MM.1S (cell line): ENCODE measurements at places on chromosomes 13 and 19.

- DNase-seq: no peak
These were observed 93.2 kb downstream of the TSHZ3 start for GRCh38 chr19:31255831-31256592.

DNA sequence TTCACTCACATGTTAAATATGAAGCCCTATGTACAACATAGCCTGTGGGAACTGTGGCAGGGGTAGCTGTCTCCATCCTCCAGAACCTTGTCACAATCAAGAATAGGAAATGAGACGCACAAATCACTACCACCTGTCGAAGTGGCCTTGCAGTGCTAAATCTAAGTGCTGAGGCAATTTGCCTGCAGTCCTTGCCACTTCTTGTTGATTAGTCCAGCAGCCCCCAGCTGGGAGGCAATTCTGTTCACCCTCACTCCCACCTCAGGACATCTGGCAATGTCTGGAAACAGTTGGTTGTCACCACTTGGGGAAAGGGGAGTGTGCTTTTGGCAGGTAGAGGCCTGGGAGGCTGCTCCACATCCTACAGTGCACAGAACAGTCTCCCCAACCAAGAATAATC lies 10.7 kb downstream of the RFX2 start:
- DNase-seq: no peak

DNA sequence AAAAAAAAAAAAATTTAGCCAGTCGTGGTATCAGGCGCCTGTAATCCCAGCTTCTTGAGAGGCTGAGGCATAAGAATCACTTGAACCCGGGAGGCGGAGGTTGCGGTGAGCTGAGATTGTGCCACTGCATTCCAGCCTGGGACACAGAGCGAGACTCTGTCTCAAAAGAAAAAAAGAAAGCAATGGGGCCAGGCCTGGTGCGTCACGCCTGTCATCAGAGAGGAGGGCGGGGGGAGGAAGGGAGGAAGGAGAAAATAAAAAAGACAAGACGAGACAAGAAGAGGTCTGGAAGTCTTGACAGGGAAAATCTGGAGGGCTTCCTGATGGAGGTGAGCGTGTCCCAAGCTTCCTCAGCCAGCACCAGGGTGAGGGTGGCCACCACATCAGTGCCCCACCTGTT lies 54.9 kb upstream of the PTPRS start:
- no peak for DNase-seq

GRCh38 chr13:32917504-32917903 lies 98.7 kb upstream of the KL start:
- DNase-seq: no peak

DNA sequence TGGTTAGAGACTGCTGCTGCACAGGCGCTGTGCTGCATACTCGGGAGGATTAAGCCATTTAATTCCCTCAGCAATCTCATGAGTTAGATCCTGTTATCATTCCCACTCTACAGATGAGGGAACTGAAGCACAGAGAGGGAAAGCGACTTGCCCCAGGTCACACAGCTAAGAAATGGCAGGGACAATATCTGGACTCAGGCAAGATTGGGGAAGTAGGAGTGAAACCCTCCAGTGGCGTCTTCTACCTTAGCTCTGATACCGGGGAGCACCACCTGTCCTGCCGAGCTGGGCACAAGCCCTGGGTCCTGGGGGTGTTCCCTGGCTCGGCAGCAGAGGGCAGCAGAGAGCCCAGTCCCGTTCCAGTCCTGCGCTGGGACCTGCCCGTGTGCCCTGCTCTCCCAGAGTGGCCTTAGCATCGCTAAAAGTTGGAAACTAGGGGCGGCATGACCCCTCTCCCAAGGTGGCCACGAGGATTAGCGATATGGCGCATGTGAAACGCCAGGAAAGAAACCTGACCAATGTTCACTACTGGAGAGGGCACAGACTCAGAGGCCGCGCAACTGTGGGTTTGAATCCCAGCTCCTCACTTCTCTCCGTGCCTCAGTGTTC lies 20.5 kb downstream of the CYTH2 start:
- peak; percentile 83 for DNase-seq

DNA sequence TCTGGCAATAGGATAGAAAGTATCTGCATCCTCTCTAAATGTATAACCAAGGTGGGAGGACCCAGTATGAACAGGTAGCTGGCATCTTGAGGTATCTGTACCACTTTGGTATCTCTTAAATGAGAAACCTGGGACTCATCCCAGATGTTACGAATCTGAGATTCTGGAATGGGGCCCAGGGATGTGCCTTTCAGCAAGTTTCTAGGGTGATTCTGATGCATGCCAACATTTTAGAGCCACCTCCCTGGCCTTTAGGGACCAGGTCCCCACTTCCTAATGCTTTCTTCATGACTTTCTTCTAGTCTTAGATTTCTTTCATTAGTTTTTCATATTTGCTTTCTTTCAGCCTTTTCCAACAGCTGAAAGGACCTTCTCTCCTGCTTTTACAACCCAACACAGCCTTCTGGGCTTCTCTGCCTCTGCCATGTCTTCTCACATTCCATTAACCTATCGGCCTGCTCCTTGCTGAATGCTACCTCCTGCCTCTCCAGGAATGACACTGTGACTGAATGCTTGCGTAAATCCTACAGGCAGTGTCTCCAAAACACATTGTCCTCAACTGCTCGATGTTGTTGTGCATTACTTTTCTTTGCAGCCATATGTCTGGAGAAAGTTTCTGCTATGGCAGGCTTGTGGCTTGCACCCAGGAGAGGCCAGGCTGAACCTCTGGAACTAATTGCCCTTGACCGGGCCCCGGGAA lies 284.0 kb downstream of the DNAJC15 start:
- no peak for DNase-seq

GRCh38 chr19:16349551-16350152 lies 25.0 kb downstream of the KLF2 start:
- DNase-seq: no peak

- no peak for DNase-seq
These were observed 19.7 kb downstream of the ACOD1 start for GRCh38 chr13:76968041-76968440.

DNA sequence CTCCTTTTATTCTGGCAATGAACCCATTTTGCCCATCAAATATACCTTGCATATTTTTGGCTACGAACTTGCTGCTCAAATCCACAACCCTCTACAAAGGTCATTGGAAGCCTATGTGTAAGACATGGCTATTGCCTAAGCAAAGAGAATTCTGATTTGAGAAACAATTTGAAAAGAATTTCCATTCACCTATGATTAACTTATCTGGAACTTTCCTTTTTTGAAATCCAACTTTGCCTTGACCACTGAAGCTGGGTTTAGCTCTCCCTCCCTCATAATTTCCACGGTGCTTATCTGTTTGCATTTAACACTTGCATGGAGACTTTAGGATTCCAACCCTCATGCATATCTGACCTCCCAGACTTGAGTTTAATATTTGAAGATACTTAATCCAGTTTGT lies 1514.7 kb upstream of the SLC10A2 start:
- no peak for DNase-seq

DNA sequence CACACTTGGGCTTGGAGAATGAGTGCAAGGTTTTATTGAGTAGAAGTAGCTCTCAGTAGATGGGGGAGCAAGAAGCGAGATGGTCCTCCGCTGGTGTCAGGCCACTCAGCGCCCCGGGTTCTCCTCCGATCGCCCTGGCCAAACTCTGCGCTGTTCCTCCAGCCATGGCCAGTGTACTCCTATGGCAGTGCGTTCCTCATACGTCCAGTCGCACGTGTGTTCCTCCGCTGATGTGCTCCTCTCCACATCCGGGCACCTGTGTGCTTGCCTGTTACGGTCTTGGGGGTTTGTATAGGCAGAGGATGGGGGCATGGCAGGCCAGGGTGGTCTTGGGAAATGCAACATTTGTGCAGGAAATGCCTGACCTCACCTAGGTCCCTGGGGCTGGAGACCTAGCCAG lies 1899.4 kb downstream of the PCDH9 start:
- DNase-seq: no peak

GRCh38 chr13:63948045-63948444 lies 2532.4 kb upstream of the PCDH20 start:
- DNase-seq: no peak

DNA sequence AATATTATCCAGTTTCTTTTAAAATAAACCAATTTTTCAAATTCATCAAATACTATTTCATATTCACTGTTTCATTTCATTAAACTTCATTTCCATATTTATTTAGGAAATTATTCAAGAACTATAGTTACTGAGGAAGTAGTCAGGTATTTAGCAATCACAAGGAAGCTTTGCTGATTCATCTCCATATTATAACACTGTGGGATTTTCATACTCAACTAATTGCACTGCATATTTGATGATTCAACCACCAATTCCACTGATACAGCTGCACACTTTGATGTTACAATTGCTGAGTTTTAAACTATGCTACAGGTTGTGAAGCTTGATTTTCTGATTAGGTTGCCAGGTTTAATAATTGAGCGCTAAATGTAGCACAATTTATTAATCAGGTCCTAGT lies 556.8 kb upstream of the SLITRK1 start:
- no peak for DNase-seq

GRCh38 chr19:5504114-5504513 lies 48.9 kb downstream of the ZNRF4 start:
- no peak for DNase-seq

DNA sequence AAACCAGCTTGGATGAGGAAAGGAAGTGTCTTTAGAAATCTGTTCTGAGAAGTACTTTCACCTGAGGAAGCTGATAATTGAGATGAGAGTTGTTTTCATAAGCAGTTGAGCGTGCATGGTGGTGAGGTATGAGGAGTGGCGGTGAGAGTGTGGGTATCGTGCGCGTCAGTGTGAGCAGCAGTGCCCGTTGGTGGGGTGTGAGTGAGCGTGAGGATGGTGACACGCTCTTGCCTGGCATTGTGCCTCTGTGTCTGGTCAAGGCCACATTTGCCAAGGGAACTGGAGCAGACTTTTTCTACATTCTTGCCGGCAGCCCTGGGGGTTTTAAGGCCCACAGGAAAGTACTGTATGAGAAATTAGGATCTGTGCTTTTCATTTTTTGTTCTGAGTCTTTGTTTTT lies 36.5 kb upstream of the TEX29 start:
- no peak for DNase-seq

DNA sequence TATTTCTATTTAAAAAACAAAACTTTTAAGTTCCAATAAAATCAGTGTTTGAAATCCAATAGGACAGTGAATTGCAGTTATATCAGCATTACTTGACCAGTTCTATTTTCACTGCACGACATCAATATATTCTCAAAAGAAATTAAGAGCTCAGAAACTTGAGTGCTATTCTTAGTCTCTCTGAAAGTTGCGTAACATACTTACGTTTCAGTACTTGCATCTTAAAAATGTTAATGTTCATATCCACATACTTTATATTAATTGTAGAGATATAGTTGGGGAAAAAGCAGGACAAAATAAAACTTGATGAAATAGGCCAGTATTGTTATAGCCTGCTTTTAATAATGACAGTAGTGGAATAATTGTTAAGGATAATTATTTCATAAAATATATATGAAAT lies 720.5 kb upstream of the PCDH9 start:
- DNase-seq: no peak

GRCh38 chr13:41401366-41401765 lies 56.0 kb upstream of the RGCC start:
- no peak for DNase-seq

DNA sequence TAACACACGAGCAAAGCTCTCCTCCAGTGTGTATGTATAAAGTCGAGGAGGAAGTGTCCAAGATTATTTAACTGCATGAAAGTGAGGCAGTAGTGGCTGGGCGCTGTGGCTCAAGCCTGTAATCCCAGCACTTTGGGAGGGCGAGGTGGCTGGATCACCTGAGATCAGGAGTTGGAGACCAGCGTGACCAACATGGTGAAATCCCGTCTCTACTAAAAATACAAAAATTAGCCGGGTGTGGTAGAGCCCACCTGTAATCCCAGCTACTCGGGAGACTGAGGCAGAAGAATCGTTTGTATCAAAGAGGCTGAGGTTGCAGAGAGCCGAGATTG lies 1.2 kb upstream of the ZNF20 start:
- no peak for DNase-seq

- no peak for DNase-seq
These were observed 219.1 kb downstream of the IRS2 start for GRCh38 chr13:109567315-109567714.

- no peak for DNase-seq
These were observed 154.7 kb downstream of the KDM4B start for GRCh38 chr19:5123646-5124045.

DNA sequence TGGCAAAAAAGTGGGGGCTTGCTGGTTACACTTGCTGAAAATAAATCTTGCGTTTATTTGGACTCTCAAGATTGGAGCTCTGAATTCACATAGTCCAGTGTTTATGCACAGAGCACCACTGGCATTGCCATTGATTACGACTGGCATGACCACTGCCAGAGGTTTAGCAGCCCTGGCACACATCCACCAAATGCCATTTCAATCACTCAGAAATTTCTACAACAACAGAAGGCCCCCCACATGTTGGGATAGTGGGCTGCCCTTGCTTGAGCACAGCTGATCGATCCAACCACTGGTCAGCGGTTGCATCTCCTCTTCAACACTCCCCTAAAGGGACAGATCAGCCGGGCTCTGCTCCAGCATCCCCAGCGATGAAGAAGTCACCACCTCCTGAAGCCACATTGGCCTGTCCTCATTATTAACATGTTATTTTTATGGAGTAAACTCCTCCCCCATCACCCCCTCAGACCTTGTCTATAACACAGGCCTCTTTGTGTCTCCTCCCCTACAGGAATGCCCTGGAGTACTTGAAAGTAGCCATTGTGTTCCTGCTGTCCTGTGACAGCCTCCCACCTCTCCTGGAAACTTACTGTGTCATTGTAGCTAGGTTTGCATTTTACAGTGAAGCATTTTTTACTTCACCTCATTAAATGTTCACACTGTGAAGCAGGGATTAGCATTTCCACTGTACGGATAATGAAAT lies 51.3 kb downstream of the CDADC1 start:
- DNase-seq: no peak

DNA sequence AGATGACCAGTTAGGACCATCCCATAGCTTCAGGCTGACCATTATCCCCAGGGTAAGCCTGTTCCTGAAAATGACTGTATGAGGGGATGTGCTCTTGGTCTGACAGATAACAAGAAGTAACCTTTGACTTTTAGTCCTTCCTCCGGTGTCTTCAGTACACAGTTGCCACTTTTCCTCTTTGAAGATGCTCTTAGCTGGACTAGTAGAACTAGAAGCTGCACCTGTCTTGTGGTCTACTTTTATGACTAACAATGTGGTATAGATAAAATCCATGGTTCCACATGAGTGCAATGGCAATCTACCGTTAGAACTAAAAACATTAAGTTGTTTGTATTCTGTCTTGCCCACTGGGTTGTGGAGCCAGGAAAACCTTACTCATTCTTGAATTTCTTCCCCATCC lies 5.9 kb upstream of the RUBCNL start:
- DNase-seq: no peak

GRCh38 chr19:38564981-38565690 lies 52.6 kb downstream of the MAP4K1 start:
- DNase-seq: no peak

- DNase-seq: no peak
These were observed 870.3 kb upstream of the MIR17HG start for GRCh38 chr13:90477216-90477615.

GRCh38 chr19:52648336-52649016 lies 10.3 kb upstream of the ZNF83 start:
- DNase-seq: no peak
